H1 (cell line): ENCODE measurements at places on chromosomes 5 and 9. TPM values are rescaled to one million over a fixed set of nuclear protein-coding genes. Genes with fewer than 3 reads are reported as not detected.

The DMRT2 gene
- 0.61 and 0.93 TPM in 2 replicates for total RNA-seq

The KIF4B gene
- 0.08 and 0.15 TPM in 2 replicates for total RNA-seq

The FOXD4L4 gene
- not detected in 2 replicates for total RNA-seq

- peaks cover 3% of the 10 kb centered on the region; the same call in 1 of the 2 replicates for H3K4me1 ChIP-seq
- no peak for DNase-seq
- H3K27ac ChIP-seq = no peak overlapping the region
These were observed 2.8 kb upstream of the RUSC2 start for GRCh38 chr9:35487081-35487480.

DNA sequence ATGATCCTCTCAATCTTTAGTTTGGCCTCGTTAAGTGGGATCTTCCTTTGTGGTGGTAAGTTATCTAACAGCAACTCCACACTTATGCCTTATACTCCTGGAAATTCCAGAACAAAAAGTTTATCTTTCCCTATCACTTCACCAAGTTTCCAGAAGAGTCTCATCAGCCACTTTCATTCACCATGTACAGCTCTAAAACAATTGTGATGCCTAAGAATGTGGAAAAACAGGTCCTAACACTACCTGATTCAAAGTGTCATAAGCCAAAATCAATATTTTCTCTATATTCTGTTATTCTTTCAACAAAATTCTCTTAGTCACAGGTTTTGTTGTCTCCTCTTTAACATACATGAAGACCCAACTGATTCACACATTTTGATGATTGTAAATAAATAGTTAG is 342.4 kb upstream of the TYRP1 start:
- no peaks in the 10 kb centered on the region for H3K36me3 ChIP-seq
- no peaks in the 10 kb centered on the region for H3K4me1 ChIP-seq
- H3K4me3 ChIP-seq = no peak overlapping the region
- no peak overlapping the region for H3K27ac ChIP-seq
- H3K27me3 ChIP-seq = no peaks in the 10 kb centered on the region
- DNase-seq = no peak

GRCh38 chr9:81591791-81592190 is 97.6 kb downstream of the TLE1 start:
- H3K27ac ChIP-seq = no peak overlapping the region
- no peak for DNase-seq
- no peaks in the 10 kb centered on the region for H3K27me3 ChIP-seq
- H3K36me3 ChIP-seq = peaks cover 43% of the 10 kb centered on the region
- H3K4me3 ChIP-seq = no peak overlapping the region

- H3K4me1 ChIP-seq = no peaks in the 10 kb centered on the region
- no peak overlapping the region for H3K4me3 ChIP-seq
- H3K27me3 ChIP-seq = no peaks in the 10 kb centered on the region
- H3K27ac ChIP-seq = no peak overlapping the region
These were observed 23.7 kb upstream of the NPR3 start for GRCh38 chr5:32687499-32687831.

DNA sequence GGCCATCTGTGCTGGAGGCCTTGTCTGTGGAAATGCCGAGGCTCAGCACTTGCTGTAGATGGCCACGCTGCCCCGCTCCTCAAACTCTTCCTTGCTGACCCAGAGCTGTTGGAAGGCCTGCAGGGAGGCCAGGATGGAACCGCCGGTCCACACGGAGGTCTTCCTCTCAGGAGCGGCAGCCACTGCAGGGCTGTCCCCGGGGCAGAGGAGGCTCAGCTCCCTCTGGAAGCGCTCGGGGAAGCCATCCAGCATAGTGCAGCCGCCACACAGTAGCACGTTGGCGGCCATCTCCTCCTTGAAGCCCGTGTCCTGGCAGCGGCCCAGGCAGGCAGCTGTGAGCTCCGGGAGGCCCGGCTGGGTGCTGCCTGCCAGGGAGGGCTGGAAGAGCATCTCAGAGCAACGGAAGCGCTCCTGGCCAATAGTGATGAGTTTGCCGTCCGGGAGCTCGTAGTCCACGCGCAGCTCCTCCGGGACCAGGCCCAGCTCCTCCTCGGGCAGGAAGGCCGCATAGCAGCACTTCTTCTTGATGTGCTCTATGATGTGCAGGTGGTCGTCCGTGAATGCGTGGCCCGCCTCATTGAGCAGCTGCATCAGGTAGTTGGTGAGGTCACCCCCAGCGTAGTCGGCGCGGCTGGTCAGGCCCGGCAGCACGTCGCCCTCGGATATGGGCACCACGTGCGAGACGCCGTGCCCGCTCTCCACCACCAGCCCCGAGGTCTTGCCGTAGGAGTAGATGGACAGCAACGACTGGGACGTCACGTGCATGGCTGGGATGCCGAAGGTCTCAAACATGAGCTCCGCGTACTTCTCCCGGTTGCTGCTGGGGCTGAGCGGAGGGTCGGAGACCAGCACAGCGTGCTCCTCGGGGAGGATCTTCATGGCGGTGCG is 901 bp downstream of the ACTL7B start:
- H3K4me3 ChIP-seq = no peak overlapping the region
- H3K27ac ChIP-seq = no peak overlapping the region
- H3K36me3 ChIP-seq = no peaks in the 10 kb centered on the region

The DOK3 gene
- total RNA-seq = 6.4 and 8.6 TPM in 2 replicates

GRCh38 chr5:132651838-132652469 is 6.0 kb upstream of the IL13 start:
- H3K27ac ChIP-seq = no peak overlapping the region
- no peak for DNase-seq
- H3K4me3 ChIP-seq = no peak overlapping the region
- no peaks in the 10 kb centered on the region for H3K36me3 ChIP-seq
- peaks cover 18% of the 10 kb centered on the region for H3K27me3 ChIP-seq
- H3K4me1 ChIP-seq = peaks cover 8% of the 10 kb centered on the region; the same call in 1 of the 2 replicates

The GZMA gene
- total RNA-seq = not detected in 2 replicates

DNA sequence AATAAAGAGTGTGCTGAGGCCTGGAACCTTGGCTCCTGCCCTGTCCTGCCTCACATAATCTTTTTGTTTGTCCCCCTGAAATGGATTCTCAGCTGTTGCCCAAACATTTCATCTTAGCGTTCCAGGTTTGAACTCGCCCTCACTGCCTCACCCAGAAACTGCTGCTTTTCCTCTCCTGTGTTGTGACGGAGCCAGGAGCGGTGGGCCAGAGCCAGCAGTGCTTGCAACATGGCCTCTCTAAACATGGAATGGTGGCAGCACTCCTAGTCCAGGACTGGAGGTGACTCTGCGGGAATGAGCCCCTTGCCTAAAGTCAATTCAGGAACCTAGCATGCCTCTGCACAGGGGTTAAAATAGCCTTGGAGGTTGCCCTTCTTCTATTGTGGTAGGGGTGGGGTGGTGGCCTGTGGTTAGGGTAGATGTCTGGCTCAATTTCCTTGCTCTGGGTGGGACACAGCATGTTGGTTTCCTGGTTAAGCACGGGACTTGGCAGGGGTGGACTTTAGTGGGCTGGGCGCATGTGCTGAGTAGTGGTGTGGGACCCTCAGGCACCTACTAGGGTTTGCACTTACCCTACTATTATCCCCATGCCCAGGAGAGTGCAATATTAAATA is 101.6 kb downstream of the SLC25A46 start:
- H3K27me3 ChIP-seq = no peaks in the 10 kb centered on the region
- no peak overlapping the region for H3K27ac ChIP-seq
- no peaks in the 10 kb centered on the region for H3K36me3 ChIP-seq
- no peak overlapping the region for H3K4me3 ChIP-seq
